ENCODE measurements at places on chromosomes 16 and 17.

- DNase-seq, result no peak
Measured at GRCh38 chr17:4587803-4588202, 3.5 kb downstream of the SMTNL2 start.

- DNase-seq, result no peak
Measured at GRCh38 chr16:3569851-3570250, 7.4 kb downstream of the NLRC3 start.

DNA sequence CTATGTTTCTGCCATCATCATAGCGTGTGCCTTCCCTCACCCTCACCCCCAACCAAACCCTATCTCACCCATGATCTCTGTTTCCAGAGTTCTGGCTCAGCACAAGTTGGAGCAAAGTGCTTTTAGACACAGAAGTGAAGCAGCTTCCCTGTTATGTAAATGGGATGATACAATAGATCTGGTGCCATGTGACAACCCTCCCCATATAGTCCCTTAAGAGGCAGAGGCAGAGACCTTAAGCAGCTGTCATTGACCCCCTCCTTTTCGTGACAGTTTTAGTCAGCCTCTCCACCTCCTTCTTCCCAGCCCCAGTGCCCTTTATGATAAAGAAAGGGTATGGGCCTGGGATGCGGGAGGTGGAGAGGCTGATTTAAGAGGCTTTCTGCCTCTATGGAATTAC lies 40.3 kb upstream of the MED13 start:
- no peak for DNase-seq

GRCh38 chr17:41691031-41691777 lies 2.5 kb downstream of the EIF1 start:
- peak; percentile 17 for DNase-seq

GRCh38 chr17:47875011-47875985 lies 20.7 kb upstream of the SP2 start:
- no peak for DNase-seq

DNA sequence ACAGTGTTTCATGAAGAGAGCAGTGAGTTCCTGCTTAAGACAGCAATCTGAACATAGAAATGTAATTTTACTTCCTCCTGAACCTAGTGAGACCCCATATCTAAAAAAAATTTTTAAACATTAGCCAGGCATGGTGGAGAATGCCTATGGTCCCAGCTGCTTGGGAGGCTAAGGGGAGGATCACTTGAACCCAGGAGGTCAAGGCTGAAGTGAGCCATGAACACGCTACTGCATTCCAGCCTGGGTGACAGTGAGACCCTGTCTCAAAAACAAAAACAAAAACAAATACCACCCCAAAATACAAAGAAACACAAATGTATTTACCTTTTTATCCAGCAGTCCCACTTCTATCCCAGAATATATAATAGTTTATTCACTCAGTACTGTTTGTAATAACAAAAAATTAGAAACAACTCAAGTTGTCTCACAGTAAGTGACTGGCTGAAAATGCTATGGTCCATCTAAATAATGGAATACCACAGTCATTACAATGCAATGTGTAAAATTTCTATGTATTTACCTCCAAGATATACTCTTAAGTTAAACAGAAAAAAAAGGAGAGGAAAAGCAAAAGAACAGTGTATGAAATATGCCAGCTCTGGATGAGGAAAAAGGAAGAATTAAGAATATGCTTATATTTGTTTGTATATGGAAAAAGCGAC lies 16.3 kb downstream of the CFDP1 start:
- DNase-seq, result no peak

DNA sequence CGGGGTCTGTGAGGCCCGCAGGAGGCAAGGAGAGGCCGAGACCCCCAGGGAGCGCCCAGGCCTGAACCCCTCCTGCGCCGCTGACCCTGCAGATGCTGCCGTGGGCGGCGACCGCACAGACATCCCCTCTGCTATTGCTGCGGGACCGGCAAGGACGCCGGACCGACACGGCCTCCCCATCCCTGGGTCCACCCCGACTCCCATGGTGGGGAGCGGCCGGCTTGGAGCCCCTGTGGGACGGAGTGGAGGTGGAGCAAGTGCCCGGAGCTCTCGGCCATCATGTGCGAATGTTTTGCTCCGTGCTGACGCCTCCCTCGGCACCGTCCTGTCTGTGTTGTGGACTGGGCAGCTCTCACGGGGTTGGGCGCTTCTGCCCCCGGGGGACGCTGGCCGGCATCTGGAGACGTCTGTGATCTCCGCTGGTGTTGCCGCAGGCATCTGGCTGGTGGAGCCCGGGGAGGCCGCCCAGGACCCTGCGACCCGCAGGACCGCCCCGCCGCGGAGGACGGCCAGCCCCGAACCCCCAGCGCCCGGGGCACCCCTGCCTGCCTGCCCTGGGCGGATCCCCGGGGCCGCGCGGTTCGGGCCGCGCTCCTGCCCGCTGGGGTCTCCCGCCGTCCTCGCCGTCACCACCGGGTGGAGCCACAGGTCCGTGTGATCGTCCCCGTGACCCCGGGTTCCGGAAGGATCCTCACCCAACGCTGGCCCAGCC lies 12.8 kb upstream of the GNG13 start:
- peak; percentile 43 for DNase-seq

- no peak for DNase-seq
Measured at GRCh38 chr17:32588982-32589381, 102.2 kb downstream of the CDK5R1 start.
